ENCODE measurements at places on chromosomes 6 and 20.

- DNase-seq: no peak
Observed at GRCh38 chr20:2745936-2746635, 53.5 kb downstream of the EBF4 start.

- DNase-seq: no peak
Observed at GRCh38 chr6:147853574-147853973, 345.1 kb downstream of the SAMD5 start.

GRCh38 chr20:14526891-14527290 lies 189.5 kb upstream of the FLRT3 start:
- DNase-seq: no peak

DNA sequence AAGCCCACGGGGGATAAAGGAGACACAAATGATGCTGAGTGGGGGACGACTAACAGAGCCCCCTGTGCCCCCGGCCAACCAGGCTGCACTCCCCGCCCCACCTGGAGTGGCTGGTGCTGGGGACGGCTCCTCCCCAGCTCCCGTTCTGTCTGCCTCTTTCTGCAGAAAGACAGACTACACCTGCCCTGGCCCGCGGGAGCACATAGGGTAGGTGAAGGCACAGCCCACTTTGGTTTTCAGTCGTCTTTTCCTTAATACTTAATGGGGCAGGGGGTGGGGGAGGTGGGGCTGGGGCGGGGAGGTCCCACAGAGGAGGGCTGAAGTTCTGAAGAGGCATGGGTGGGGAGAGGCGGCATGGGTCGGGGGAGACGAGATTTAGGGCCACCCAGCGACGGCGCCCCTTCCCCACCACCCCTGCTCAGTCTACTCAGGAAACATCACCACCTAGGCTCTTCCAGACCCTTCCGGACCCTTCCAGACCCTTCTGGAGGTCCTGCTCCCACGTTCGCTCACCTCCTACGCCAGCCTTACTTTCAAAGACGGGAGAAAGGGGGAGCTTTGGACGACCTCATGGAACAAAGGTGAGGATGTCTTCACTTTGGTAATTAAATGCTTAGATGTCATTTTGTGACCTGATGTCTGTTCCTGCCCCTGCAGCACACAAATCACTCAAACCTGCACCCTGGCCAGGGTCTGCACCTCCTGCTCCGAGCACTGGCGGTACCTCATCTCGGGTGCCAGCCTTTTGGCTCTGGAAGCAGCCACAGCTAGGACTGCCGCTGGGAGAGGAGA lies 21.2 kb upstream of the FRMD1 start:
- no peak for DNase-seq
